Nephron progenitor cell (in vitro differentiated cells): ENCODE measurements at places on chromosomes 5 and 9.

- DNase-seq: no peak
Measured at GRCh38 chr5:156444753-156445291, 117.9 kb downstream of the SGCD start.

- no peak for DNase-seq
Measured at GRCh38 chr9:69253057-69253456, 72.0 kb upstream of the ENTREP1 start.

GRCh38 chr9:121275781-121276658 is 8.1 kb downstream of the GSN start:
- no peak for DNase-seq

DNA sequence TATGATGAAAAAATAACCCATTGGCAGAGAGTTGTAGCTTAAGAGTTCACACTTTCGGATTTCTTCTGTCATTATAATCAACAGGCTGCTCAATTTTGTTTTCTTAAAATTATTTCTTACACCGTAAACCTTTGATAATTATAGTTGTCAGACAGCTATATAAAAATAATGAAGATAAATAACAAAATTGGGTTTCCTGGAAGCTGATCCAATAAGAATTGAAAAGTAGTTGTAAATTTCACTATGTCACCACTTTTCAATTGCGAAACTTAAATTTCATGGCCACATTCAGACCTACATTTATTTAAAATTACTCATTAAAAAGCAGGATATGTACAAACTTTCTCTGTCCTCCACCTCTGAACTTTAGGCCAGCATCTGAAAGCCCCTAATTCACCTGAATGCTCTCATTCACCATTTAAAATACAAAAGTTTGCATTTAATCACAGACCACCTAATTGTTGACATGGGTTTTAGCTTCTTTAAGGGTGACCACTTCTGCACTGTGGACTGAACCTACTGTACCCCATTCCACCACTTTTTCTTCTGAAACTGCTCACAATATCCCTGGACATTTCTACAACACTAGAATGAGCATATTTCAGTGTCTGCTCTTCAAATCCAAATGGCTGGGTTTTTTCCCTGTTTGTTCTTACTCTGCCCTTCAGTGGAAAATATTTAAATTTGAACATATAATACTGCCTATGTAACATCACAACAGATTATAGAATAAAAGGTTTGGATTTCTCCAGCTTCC is 680 bp downstream of the SELENOP start:
- no peak for DNase-seq

- DNase-seq: no peak
Measured at GRCh38 chr9:15578714-15579113, 25.9 kb downstream of the CCDC171 start.

DNA sequence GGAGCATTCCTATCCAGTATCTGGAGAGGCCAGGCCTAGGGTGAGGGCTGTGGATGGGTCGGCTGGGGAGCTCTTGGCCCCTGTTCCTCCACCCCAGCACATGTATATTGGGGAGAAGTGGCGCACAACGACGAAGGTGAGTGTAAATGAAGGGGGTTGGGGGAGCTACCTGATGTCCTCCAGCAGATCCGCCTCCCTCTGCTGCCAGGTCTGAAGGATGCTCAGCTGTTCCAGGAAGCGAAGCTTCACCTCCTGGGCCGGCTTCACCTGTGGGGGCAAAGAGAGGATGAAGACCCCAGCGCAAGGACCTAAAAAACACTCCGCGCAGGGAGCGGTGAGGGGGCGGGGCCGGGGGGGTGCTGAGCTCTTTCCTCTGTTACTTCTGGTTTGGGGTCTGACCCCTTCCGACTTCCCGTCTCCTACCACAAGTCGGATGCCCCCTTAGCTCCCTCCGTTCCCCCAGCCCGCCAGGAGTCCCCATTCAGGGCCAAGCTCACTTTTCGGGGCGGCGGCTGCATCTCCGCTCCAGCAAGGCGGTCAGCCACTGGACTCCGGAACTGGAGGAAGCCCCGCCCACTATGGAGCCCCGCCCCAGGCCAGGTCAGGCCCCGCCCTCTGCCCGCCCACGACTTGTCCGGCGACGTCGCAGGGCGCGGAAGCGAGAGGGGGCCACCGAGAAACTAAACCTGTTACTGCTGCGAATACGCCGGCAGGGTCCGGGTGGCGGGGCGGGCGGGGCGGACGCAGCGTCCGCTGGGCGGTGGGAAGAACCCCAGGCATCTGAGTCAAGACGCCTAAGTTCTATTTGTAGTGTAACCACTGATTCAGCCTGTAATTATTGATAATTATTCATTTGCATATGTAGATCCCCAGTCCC is at the start of gene FCHSD1:
Gene FCHSD1 (minus strand): TSS at position 568 of the 877 bp plus-strand sequence. CDS start 50 bp downstream, at position 518.
- peak; percentile 95 for DNase-seq

DNA sequence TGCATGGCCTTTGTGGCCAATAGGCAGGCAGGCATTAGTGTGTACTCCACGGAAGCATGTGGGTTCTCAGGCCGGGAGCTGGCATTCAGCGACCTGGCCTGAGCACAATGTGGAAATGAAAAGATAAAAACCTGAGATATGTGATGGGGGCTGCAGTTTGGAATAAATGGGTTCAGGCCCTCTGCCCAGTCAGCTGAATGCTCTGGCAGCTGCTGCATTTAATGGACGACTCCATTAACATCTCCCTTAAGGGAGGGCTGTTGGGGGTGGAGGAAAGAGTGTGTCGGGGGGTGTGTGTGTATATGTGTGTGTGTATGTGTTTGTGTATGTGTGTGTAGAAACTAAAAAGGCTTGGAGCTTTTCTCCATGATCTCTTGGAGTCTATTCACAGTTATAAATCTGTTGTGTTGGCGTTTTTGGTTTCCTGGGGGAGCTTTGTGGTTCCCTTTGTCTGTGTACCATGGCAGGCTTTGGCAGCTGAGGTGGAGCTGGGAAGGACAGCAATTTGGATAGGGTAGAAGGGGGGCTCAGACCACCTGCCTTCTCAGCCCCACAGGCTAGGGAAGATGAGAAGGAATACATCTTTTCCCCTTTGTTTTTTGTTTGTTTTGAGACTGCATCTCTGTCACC is 27.3 kb upstream of the HSPA9 start:
- no peak for DNase-seq

- no peak for DNase-seq
Measured at GRCh38 chr9:12809720-12810119, 34.9 kb downstream of the LURAP1L start.

DNA sequence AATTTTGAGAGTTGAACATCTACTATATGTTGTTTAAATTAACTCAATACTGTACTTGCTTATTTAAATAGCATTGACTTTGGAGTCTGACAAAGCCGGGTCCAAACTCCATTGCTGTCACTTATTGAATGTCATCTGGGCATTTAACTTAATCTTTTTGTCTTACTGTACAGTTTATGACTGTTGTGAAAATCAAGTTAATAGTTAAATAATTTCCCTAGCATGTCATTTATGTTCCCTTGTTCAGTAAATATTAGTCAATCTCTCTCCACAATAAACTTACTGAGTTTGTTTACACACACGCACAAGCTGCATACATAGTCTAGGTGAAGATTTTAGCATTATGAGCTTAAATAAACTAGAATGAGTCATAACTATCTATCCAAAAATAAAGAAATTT is 6.3 kb upstream of the UGCG start:
- no peak for DNase-seq

GRCh38 chr5:13740471-13740870 is 204.0 kb downstream of the DNAH5 start:
- DNase-seq: no peak

- no peak for DNase-seq
Measured at GRCh38 chr5:68533571-68534084, 318.1 kb downstream of the PIK3R1 start.

- DNase-seq: no peak
Measured at GRCh38 chr5:175738602-175739133, 80.8 kb downstream of the HRH2 start.

DNA sequence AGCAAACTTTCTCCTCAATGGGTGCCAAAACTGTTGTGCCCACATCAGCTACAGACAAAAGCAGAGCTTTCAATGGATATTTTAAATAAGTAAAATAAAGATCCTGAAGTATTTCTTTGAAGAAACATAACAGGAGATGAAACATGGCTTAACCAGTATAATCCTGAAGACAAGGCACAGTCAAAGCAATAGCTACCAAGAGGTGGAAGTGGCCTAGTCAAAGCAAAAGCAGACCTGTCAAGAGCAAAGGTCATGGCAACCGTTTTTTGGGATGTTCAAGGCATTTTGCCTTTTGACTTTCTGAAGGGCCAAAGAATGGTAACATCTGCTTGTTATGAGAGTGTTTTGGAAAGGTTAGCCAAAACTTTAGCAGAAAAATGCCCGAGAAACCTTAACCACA is 77.9 kb downstream of the ANXA1 start:
- DNase-seq: no peak

DNA sequence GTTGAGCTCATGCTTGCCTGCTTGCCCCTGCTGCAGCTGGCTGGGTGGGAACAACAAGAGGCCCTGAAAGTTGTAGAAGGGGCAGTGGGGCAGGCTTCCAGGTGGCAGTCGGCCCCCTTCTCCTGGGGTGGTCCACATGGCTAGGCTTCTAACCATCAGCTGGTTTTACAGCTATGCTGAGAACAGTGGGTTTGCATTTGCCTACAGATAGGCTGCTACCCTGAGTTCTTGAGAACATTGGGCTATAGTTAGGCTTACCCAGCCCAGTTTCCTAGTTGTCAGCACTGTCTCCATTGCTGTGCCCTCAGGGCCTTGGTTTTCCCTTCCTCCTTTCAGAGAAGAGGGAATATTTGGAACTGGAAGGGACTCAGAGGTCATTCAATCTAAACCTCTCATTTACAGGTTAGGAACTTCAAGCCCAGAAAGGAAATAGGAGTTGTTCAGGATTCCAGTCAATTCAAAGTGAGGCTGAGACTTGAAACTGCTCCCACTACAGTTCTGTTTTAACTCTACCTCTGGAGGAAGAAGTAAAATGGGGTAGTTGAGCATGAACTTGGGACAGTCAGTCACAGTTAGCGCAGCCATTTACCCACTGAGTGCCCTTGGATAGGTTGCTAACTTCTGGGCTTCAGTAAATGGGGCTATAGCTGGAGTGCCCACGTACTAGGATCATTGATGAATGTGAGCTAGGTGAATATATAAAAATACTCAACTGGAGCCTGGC is 11.5 kb downstream of the LARP1 start:
- no peak for DNase-seq
